SK-N-DZ (cell line): ENCODE measurements at places on chromosomes 3 and 15.

DNA sequence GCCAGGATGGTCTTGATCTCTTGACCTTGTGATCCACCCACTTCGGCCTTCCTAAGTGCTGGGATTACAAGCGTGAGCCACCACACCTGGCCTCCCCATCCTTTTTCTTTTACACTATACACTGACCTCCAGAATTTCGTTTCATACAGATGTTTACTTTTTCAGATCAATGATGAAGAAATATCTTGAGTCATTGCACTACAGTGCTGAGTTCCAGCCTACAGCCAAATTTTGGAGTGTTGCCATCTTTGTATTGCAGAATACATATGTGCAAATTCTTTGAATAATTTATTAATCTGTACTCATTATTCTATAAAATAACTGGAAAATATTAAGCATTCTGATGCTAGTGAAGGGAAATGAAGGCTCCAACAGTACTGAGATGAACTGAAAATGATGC, 12.5 kb downstream of the ZPLD1 start:
- no peak for DNase-seq

- no peak for DNase-seq
Observed at GRCh38 chr3:33067484-33067883, 29.5 kb downstream of the GLB1 start.

DNA sequence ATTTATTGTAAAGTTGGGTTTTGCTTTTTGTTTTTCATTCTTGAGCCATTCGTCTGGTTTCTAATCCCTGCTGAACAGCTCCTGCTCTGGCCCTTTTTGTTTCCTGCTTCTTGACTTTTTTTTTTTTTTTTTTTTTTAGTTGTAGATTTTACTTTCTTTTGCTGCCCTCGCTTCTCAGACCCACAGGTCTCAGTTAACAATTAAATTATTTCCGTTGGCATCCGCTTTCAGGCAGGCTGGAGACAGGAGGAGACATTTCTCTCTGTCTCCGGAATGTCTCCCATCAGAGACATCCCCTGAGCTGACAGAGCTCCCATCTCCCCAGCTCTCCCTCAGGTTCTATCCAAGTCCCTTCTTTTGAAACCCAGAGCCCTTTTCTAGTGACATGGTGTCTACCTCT, 68.6 kb downstream of the SLC6A6 start:
- DNase-seq, result no peak

- no peak for DNase-seq
Observed at GRCh38 chr3:87625876-87626275, 349.5 kb upstream of the POU1F1 start.
